ENCODE measurements at places on chromosomes 5 and 9.

DNA sequence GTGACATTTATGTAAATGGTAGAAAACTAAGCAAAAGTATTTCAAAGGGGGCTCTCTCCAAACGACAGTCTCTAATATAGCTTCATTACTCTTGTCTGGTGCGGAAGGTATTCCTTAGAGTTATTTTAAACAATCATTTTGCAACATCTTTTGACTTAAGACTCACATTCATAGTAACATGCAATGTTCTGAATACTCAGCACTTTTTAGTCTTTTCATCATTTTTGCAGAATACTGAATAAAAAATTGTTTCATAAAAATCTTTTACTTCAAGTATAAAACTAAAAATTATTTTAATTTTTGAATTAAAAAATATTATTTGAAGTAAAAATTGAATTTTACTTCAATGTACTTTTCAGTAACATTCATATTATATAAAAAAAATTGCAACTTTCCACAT is 321.1 kb downstream of the PLK2 start:
- no peak for DNase-seq

GRCh38 chr5:177449140-177450061 is 2.8 kb downstream of the PRR7 start:
- DNase-seq: no peak

GRCh38 chr9:72633966-72634365 is 112.6 kb downstream of the TMC1 start:
- no peak for DNase-seq

DNA sequence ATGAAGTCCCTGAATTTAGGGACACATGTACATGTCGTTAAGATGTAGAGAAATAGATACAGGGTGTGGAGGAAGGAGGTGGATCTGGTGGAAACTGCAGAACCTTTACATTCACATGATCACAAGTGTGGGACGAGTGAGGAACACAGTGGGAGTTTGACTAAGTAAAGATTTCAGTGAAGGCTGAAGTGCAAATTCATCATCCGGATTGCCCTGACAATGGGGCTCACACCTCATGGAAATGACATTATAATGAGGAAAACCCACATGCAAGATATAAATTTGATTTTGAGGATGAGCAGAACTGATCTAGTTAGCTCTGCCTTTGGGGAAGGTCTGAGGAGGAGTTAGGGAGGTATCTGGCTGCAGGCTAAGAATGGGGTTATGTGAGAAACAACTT is 173.9 kb downstream of the FSTL4 start:
- DNase-seq: no peak

DNA sequence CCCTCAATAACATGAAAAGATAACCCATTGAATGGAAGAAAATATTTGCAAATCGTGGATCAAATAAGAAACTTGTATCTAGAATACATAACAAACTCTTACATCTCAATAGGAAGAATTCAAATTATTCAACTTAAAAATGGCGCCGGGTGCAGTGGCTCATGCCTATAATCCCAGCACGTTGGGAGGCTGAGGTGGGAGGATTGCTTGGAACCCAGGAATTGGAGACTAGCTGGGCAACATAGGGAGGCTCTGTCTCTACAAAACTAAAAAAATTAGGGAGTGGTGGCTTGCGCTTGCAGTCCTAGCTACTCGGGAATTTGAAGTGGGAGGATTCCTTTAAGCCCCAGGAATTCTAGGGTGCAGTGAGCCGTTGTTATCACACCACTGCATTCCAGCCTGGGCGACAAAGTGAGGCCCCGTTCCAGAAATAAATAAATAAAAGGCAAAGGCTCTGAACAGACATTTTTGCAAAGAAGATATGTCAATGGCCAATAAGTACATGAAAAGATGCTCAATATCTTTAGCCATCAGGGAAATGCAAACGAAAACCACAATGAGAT is 21.5 kb upstream of the TBC1D2 start:
- DNase-seq: no peak

DNA sequence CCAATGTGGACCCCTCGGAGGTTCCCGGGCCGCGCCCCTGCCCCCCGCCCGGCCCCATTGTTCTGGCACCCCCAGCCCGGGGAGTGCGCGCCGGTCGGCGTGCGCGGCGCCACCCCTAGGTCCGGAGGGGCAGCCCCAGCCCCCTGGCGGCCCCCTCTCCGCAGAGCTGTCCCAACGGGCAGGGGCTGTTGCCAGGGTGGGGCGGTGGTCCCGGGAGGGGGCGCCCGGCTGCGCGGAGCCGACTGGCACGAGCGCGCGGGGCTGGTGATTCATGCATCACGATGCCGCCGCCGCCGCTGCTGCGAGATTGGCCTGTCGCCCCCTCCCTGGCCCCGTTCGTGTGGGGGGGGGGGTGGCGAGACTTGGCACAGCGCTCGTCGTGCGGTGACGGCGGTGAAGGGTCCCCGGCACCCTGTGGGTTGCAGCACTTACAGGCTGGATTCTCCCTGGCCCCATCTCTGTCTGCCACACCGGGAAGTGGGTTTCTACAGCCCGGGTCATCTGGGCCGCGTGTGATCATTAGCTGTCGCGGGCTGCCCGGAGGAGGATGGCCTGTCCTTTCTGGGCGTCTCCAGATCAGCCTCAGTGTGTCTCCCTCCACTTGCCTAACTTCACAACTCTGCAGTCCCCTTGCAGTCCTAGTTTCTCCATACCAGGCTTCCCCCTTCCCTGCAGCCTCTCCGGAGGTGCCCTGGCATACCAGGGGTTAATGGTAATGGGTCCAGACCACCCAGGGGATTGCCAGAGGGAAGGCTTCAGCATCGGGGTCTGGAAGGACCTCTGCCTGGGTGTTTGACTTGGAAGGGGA is 858 bp downstream of the NCS1 start:
- no peak for DNase-seq

DNA sequence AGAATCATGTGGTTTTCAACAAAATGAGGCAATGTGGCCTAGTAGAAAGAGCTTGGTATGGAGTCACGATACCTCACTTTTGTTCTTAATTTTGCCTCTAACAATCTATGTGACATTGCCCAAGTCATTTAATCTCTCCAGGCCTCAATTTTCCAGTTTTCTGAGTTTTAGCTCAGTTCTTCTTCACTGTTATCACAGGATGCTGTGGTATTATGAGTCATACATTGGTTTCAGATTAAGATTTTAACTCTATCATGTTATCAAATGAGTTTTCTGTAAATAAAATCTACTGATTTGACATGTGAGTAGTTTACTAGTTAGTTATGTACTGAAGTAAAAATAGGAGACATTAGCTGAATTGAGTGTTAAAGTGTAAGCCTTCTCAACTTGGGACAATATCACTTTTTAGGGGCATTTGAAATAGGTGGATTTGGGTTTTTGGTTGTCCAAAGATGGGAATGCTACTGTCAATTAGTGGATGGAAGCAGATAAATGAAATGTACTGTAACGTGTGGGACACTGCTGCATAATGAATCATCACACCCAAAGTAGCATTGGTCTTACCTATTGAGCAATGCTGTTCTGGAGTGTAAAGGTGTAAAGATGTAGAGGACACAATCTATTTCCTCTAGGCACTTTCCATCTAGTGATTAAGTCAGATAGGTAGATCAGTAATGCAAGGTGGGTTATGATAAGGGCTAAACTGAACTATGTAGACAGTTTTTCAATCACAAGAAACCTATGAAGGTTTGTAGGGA is 73.3 kb downstream of the NNT start:
- DNase-seq: no peak

DNA sequence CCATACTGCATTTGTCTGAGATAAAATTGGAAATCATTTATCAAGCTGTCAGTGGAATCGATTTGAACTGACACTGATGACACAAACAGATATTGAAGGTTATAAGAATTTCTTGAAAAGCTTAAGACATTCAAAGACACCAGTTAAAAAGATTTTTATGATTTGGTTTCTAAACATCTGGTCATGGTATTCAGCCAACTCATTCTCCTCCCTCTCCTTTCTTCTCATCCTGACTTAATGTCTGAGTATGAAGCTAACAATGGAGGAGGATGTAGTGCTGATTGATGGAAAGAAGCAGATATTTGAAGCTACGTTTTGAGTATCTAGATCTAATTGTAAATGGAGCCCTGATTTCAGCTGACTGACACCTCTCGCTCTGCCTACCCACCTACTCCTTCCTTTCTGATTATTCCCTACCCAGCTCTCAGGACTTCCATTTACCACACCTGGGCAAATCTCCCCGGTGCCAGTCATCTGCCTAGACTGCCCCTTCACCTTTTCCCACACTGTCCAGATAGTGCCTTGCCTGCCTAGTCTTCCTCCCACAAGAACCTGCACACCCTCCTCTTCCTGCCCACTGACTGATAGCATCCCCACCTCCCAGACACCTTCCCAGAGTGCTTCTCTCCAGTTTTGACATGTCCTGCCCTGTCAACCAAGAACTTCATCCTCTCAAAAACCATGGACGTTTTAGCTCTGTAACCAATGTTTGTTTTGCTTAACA is 20.7 kb upstream of the LIFR start:
- no peak for DNase-seq

GRCh38 chr9:102035929-102036328 is 297.5 kb upstream of the GRIN3A start:
- DNase-seq: no peak

DNA sequence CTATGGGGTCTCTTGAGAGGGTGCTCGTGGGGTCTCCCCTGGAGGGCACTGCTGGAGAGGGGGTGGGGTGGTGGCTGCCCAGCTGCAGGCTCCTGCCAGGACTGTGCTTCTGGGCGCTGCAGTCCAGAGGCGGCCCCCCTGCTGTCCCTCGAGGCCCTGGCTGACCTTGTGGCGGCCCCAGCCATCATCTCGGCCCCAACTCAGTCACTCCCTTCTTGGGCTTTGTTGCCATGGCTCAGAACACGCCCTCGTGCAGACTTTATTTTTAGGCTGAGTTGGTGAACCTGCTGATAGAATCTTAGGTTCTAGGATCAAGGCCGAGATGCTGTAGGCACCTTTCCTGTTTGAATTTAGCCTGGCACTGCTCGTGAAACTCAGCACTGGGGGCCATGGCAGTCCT is 22.8 kb downstream of the FBXW5 start:
- DNase-seq: no peak

- DNase-seq: no peak
Observed at GRCh38 chr5:87752362-87752761, 339.6 kb upstream of the CCNH start.

- no peak for DNase-seq
Observed at GRCh38 chr9:104746285-104746684, 1.2 kb upstream of the NIPSNAP3A start.

DNA sequence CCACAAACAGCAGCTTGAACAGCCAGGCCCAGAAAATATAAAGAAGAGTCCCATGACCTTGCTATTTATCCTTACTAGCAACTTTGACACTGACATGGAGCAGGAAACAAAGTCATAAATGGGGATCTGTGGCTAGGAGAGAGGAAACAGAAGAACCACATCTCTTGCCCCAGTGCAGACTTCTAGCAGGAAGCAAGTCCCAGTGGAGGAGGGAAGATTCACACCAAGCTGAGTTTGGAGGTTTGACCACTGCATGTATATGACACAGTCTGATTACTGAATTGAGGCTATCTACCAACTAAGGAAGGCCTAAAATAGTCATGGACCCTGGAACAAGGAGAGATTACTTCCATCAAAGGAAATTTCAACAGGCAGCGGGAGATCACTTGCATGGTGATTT is 51.4 kb downstream of the CDH6 start:
- DNase-seq: no peak

DNA sequence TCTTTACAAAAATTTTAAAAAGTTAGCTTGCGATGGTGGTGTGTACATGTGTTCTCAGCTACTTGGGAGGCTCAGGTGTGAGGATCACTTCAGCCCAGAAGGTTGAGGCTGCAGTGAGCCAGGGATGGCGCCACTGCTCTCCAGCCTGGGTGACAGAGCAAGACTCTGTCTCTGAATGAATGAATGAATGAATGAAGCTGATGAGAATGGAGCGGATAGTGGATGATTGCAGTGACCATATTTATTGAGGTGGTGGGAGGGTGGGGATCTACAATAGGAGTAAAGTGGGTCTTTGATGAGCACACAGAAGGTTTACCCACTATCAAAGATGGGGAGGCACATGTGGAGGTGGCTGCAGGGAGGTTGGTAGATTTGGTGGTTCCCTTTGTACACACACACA is 120.2 kb downstream of the AOPEP start:
- DNase-seq: no peak

DNA sequence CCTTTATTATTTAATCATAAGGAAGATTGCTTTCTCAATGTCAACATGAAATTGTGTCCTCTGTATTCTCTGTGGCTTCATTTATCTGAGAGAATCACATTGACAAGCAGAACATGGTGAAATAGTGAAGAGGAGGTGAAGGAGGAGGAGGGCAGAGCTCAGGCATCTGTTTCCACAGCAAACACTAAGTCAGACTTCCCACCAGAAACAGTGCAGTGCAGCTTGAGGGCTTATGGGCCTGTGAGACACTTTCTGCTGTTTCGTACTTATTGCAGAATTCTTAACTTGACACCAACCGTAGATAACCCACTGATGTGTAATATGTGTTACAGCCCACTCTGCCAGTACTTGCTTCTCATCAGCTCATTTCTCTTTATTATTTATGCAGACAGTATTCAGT is 386.3 kb downstream of the DIRAS2 start:
- DNase-seq: no peak

DNA sequence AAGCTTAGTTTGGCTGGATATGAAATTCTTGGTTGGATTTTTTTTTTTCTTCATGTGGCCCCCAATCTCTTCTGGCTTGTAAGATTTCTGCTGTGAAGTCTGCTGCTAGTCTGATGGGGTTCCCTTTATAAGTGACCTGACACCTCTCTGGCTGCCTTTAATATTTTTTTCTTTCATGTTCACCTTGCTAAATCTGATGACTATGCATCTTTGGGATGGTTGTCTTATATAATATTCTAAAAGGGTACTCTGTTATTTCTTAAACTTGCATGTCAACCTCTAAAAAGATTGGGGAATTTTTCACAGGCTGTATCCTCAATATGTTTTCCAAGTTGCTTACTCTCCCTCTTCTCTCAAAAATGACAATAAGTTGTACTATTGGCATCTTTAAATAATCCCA is 500.0 kb downstream of the CAAP1 start:
- DNase-seq: no peak

DNA sequence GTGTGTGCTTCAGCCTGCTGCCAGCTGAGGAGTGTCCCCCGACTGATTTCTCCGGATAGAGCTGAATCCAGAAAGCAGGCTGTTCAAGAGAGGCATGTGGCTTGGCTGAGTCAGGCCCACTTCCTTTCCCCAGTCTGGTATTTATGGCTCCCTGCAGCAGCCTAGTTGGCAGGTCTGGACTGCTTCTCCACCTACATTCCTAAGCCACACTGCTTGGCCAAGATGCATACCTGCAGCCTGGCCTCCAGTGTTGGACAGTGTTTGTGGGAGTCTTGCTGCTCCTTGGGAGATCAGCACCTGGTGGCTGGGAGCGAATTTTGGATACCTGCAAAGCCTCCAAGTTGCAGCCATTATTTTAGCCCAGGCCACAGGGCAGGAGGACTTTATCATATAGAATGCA is 670.8 kb downstream of the ACTL7B start:
- DNase-seq: no peak

- DNase-seq: peak; percentile 68
Observed at GRCh38 chr5:132829742-132830435, 558 bp downstream of the SHROOM1 start.

DNA sequence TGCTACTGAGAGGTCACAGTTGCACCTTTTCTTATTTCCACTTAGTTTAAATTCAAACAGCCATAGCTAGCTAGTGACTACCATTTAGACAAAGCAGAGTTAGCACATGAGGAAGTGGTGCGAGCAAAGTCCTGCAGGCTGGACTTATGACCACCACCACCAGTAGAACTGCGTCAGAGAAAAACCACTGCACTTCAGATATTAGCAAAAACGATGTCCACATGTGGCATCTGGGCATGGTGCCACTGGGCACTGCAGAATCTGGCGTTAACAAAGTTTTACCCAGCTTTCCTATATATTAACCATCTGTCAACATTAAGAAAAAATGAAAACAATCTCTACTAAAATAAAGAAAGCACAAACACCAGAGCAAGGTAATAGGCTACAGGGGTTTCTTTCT is 80.1 kb downstream of the SPTLC1 start:
- DNase-seq: no peak
